Fibroblast of skin of scalp (primary cell): ENCODE measurements at places on chromosomes 3 and 15.

GRCh38 chr3:146065573-146066006 is 95.4 kb downstream of the PLOD2 start:
- peak; percentile 76 for DNase-seq

- DNase-seq, result peak; percentile 44
Observed at GRCh38 chr3:126607214-126607908, 47.6 kb downstream of the TXNRD3 start.

GRCh38 chr15:44319385-44319784 is 30.9 kb downstream of the GOLM2 start:
- DNase-seq, result no peak

- peak; percentile 91 for DNase-seq
Observed at GRCh38 chr3:174325834-174326700, 533.1 kb upstream of the NAALADL2 start.

- DNase-seq, result peak; percentile 88
Observed at GRCh38 chr3:178703268-178703975, 167.2 kb downstream of the KCNMB2 start.

DNA sequence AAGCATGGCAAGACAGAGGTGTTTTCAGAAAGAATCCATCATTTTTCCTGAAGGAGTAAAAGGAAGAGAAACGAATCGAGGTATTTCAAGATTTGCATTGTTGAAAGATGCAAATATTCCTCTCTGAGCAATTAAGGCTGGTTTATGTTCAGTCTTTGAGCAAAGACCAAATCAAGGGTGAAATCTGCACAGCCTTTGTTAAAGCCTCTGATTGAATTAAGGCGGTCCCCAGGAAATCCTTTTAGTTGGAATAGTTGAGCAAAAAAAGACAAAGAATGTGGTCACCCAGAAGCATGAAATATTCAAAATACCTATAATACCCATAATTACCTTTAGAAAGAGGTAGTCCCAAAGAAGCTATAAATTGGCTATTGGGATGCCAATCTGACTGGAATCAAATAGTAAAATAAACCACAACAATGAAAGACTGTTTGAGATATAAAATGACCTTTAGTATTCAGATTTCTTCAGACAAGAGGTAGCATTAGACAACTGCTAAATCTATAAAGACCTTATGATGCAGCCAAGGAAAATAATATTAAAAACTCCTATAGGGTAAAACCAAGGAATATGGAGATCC is 1218.1 kb downstream of the ROBO2 start:
- DNase-seq, result no peak

GRCh38 chr15:95208988-95209387 is 977.6 kb downstream of the MCTP2 start:
- no peak for DNase-seq

- DNase-seq, result peak; percentile 55
Observed at GRCh38 chr3:16828815-16829214, 55.9 kb upstream of the PLCL2 start.

GRCh38 chr15:60152386-60152785 is 148.3 kb downstream of the FOXB1 start:
- no peak for DNase-seq

DNA sequence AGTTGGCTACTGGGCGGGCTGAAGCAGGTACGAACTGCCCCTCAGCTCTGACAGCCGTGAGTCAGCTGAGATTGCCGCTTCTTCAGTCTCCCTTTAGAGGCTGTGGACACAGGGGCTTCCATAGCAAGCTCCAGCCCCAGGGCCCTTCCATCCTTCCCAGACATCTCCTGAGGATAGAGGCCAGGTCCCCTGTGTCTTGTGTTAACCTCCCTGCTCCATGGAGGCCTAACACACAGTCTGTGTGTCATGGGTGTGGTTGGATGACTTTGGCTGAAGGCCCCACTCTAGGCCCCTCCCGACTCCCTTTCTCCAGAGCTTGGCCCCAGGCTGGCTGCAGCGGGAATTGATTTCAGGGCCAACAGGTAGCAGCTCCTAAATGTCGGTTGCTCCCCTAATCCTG is 116.1 kb upstream of the TLE3 start:
- no peak for DNase-seq

GRCh38 chr15:76163457-76164295 is 103.9 kb downstream of the TMEM266 start:
- peak; percentile 31 for DNase-seq

DNA sequence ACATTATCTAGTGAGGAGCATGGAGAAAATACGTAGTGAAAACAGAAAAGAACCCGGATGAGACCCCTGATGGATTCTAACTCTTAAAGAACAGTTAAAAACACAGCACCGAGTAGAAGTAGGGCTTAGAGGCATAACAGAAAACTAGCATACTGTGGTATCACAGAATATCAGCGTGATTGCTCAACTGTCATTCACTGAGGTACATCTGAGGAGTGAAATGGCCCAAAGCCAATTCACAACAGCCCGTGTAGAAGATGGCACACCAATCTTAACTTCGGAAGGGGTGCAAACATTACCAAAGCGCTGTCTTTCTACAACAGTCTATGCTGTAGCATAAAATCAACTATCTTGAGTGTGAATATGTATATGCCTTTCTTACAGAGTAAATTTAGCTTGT is 1.8 kb downstream of the CLASP2 start:
- DNase-seq, result no peak
